Breast epithelium (tissue), 4 donors: ENCODE measurements at places on chromosomes 6 and 20.

DNA sequence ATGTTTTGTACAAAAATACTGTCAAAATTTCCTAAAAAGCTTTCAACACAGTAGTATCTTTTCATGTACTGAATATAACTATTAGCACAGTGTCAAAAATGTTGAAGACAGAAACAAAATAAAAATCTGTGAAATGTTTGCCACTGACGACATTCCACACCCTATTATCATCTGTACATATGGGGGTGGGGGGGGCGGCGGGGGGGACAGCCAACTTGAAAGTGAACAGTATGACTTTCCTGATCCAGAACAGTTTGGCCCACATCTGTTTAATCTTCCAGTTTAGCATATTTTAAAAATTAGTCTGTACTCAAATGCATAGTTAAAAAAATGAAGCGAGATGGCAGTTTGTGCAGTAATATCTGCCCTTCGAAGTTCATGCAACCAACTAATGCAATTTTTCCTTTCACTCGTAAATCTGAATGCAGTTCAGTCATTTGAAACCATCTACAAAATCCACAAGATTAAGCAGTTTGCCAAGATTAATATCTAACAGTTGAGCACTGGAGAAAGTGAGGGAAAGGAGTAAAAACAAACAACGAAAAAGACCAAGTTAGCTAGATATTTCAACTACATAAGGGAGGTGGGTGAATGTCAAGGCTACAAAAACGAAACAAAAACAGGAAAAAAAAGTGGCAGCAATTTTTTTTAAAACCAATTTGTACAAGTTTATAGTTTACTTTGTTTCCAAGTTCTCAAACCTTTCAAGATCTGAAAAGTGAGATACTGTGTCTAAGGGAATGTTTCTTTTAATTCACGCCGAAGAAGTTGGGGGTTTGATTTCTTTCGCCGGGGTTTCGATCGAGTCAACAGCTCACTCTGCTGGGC is 1.9 kb downstream of the CITED2 start:
- no peaks in the 10 kb centered on the region for H3K27me3 ChIP-seq
- no peaks in the 10 kb centered on the region for H3K36me3 ChIP-seq
- peak overlapping the region; percentile 97 for H3K27ac ChIP-seq
- no peak for DNase-seq
- H3K4me3 ChIP-seq: peak overlapping the region; percentile 93

DNA sequence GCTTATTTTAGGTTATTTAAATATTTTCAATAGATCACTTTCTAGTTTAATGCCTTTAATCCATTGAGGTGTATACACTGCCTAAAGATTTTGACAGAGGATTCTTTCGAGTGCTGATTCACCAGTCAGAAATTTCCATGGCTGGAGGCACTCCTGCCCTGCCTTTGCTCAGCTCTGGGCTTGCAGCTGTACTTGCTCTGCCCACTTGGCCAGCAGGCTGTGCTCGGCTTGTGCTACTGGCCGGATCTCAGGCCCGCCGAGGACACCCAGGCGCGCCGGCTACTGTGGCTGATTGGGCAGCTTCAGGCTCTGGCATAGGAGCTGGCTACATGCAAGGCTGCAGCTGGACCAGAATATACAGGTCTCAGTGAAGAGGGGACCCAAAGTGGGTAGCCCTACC is 675.1 kb upstream of the MMS22L start:
- H3K36me3 ChIP-seq: no peaks in the 10 kb centered on the region
- DNase-seq: no peak
- H3K4me3 ChIP-seq: no peak overlapping the region
- no peak overlapping the region for H3K27ac ChIP-seq
- H3K4me1 ChIP-seq: no peaks in the 10 kb centered on the region

DNA sequence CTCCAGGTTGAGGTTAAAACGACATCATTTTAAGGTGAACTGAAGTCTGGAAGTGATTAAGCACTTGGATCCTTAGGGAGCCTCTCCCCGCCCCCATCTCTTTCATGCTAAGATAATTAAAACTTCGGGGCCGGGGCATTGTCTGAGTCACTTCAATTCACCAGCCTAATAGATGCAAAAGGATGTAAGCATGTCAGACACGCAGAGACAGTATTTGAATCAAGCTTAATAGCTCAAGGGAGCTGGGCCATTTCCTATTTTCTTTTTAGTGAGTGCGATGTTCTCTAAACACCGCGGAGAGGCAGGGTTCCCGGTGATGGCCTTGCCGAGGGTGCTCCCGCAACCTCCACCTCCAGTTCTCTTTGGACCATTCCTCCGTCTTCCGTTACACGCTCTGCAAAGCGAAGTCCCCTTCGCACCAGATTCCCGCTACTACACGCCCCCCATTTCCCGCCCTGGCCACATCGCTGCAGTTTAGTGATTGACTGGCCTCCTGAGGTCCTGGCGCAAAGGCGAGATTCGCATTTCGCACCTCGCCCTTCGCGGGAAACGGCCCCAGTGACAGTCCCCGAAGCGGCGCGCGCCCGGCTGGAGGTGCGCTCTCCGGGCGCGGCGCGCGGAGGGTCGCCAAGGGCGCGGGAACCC is 516 bp upstream of the IRF4 start:
- peak overlapping the region; percentile 69 for H3K4me3 ChIP-seq
- H3K27me3 ChIP-seq: peaks cover 79% of the 10 kb centered on the region
- no peaks in the 10 kb centered on the region for H3K36me3 ChIP-seq
- no peak overlapping the region for H3K27ac ChIP-seq
- no peak for DNase-seq

DNA sequence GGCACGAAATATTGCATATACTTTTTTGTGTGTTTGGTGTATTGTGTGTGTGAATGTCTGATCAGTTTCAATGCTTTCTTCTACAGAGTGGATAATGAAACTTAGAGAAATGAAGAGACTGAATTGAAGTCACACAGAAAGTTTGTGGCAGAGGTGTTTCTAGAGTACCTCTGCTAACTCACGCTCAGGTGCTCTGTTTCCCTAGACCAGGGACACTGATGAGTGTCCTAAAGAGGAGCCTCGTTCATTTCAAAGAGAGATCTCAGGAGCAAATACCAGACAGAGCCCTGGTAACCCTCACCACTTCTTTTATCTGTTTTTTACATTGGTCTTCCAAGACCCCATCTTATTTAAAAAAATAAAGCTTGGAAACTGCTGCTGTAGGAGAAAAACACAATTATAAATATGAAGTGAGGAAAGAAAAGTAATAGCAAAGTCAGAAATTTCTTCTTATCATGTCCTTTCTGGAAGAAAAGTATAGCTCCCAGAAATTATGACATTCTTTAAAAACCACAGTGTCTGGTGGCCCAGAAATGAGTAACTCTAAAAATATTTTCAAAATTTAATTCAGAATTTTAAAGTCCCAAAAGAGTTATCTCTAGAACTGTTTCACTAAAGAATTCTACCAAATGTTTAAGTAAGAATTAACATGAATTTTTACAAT is 720.6 kb downstream of the RFPL4B start:
- DNase-seq: no peak
- H3K27me3 ChIP-seq: no peaks in the 10 kb centered on the region
- no peaks in the 10 kb centered on the region for H3K4me1 ChIP-seq
- H3K4me3 ChIP-seq: no peak overlapping the region
- H3K36me3 ChIP-seq: no peaks in the 10 kb centered on the region

DNA sequence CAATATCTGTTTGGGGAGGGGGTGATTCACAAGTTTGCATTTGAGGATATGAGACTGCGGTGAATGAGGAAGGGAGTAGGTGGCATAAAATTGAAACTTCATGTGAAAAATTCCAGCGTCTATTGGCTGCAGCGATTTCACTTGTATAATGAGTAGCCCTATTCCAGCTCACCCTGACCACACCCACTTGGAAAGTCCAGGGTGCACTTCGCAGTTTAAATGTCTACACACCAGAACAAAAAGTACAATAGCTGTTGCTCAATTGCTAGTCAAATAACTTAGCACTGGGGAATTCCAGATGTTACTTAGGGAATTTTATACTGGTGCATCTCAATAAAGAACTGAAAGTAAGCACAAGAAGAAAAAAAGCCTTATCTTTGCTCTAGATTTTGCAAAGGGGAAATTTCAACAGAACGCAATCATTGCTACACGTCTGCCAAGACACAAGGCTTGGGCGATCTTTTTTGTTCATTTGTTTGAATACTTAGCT is 6.3 kb downstream of the TNFAIP3 start:
- H3K27ac ChIP-seq: peak overlapping the region; percentile 68
- H3K27me3 ChIP-seq: no peaks in the 10 kb centered on the region
- no peak for DNase-seq
- H3K36me3 ChIP-seq: no peaks in the 10 kb centered on the region
- peak overlapping the region; percentile 4 for H3K4me3 ChIP-seq
- no peaks in the 10 kb centered on the region for H3K4me1 ChIP-seq

DNA sequence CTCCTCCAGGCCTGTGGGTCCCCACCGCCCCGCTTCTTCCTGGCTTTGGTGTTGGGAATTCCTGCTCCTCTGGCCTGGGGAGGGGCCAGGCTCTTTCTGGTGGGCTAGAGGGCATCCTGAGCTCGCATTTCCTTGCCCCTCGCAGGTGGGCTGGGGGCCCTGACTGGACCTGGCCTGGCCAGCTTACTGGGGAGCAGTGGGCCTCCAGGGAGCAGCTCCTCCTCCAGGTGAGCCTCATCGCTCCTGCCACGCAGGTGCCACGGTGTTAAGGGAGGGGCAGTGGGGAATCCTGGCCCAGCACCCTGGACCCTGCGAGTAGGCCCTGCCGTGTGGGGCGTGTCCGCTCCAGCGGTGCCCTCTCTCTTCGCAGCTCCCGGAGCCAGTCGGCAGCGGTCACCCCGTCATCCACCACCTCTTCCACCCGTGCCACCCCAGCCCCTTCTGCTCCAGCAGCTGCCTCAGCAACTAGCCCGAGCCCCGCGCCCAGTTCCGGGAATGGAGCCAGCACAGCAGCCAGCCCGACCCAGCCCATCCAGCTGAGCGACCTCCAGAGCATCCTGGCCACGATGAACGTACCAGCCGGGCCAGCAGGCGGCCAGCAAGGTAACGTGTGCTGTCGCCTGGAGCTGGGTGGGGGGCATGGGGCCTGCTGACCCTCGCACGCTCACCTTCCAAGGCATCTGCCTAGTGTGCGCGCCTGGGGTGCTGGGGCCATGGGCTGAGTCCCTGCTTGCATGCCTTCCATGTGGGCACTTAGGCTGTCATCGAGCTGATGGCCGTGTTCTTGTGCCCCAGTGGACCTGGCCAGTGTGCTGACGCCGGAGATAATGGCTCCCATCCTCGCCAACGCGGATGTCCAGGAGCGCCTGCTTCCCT is 4.7 kb downstream of the ADRM1 start:
- H3K4me1 ChIP-seq: peaks cover 14% of the 10 kb centered on the region
- no peak overlapping the region for H3K4me3 ChIP-seq
- no peak for DNase-seq
- H3K27me3 ChIP-seq: no peaks in the 10 kb centered on the region

DNA sequence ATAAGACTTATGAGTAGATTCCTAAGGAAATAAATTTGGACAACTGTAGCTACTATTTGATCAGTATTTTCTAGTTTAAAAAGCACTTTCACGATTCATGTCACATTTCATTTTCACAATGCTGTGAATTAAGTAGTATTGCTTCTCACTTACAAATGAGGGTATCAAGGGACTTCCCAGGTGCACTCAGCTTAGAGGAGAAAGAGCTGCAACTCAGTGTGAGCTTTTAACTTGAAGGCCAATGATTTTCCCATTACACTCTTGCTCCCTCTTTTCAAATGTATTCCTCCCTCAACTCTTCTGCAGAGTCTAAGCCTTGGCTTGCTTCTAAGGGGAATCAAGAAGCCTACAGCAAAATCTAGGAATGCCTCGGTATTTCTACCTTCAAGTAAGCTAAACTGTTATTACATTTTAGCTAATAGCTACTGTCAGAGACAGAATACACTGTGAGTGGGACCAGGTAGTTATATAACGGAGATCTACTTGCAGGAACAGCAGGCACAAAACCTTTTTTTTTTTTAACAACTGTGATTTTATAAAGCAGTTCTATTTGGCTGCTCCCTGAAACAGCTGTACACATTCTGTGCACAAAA is 339.0 kb downstream of the SYNE1 start:
- no peaks in the 10 kb centered on the region for H3K4me1 ChIP-seq
- no peak for DNase-seq
- H3K4me3 ChIP-seq: no peak overlapping the region
- H3K27ac ChIP-seq: no peak overlapping the region
- no peaks in the 10 kb centered on the region for H3K36me3 ChIP-seq
- H3K27me3 ChIP-seq: no peaks in the 10 kb centered on the region

DNA sequence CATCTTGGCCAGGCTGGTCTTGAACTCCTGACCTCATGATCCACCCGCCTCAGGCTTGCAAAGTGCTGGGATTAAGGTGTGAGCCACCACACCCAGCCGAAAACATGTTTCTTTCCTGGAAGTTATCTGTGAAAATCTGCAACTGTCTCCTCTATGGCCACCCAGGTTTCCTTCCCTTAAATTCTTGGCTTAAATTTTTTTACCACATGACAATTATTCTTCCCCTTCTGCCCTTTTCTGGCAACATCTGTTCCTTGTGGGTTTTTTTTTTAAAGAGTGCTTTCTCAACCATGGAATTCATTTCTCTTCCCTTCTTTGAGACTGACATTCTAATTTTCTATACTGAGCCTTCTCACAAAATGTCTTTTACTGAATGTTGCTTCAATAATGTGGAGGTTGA is 59.6 kb downstream of the DOK5 start:
- no peaks in the 10 kb centered on the region for H3K27me3 ChIP-seq
- H3K4me1 ChIP-seq: no peaks in the 10 kb centered on the region
- H3K36me3 ChIP-seq: no peaks in the 10 kb centered on the region
- no peak for DNase-seq

- DNase-seq: no peak
- no peak overlapping the region for H3K27ac ChIP-seq
- H3K27me3 ChIP-seq: no peaks in the 10 kb centered on the region
- H3K36me3 ChIP-seq: no peaks in the 10 kb centered on the region
- H3K4me1 ChIP-seq: no peaks in the 10 kb centered on the region
These were observed 42.8 kb upstream of the RNF8 start for GRCh38 chr6:37310966-37311365.

- no peak overlapping the region for H3K27ac ChIP-seq
- no peak overlapping the region for H3K4me3 ChIP-seq
- DNase-seq: no peak
- no peaks in the 10 kb centered on the region for H3K27me3 ChIP-seq
- no peaks in the 10 kb centered on the region for H3K36me3 ChIP-seq
These were observed 45.9 kb downstream of the UBE2V1 start for GRCh38 chr20:50067018-50067417.

- H3K36me3 ChIP-seq: no peaks in the 10 kb centered on the region
- no peaks in the 10 kb centered on the region for H3K4me1 ChIP-seq
- DNase-seq: no peak
- H3K27ac ChIP-seq: no peak overlapping the region
- no peak overlapping the region for H3K4me3 ChIP-seq
These were observed 50.6 kb upstream of the ZNF133 start for GRCh38 chr20:18237682-18238081.

DNA sequence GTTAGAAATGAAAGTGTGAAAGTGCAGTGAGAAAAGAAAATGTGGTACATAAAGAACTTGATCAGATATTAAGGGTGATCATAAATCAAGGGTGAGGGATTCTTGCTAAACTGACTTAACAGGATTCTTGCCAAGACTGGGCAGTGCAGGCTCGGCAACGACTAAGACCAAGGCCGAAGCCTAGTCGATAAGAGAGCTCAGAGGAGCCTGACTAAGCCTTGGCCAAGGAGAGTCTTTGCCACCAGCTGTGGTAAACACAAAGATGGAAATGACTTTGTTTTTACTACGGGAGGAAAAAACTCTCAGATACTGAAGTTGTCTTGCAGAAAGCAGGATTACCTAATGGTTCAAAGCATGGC is 196.6 kb downstream of the LY86 start:
- H3K27me3 ChIP-seq: no peaks in the 10 kb centered on the region
- no peak overlapping the region for H3K27ac ChIP-seq
- DNase-seq: no peak
- H3K36me3 ChIP-seq: no peaks in the 10 kb centered on the region

- no peaks in the 10 kb centered on the region for H3K27me3 ChIP-seq
- no peak overlapping the region for H3K27ac ChIP-seq
- no peaks in the 10 kb centered on the region for H3K36me3 ChIP-seq
- no peak overlapping the region for H3K4me3 ChIP-seq
- no peak for DNase-seq
These were observed 29.6 kb upstream of the LGSN start for GRCh38 chr6:63349401-63349800.
